ENCODE measurements at places on chromosomes 4 and X.
A peak's percentile ranks its signal among the peaks of the same experiment; 100 is the strongest.

- no peak for DNase-seq
Measured at GRCh38 chrX:111447298-111447697, 35.3 kb upstream of the DCX start.

DNA sequence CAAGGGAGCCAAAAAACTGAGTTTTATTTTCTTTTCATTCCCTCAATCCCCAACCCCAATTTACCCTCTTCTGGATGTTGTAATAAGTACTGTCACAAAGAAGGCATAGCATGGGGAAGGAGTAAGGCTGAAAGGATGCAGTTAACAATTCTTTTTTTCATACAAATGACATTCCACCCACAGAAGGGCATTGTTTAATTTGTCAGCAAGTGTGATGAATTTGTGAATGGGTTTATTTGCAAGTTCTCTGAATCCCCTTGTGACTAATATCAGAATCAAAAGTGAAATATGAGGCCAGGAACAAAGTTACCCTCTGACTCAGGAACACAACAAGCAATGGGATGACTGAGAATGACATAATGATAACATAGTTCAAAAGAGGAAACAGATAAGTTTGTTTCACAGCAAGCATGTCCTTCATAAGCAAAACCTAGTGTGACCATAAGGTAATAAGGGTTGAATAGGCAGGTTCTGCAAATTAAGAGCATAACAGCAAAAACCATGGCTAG, 2.1 kb downstream of the GEMIN8 start:
- DNase-seq: no peak

DNA sequence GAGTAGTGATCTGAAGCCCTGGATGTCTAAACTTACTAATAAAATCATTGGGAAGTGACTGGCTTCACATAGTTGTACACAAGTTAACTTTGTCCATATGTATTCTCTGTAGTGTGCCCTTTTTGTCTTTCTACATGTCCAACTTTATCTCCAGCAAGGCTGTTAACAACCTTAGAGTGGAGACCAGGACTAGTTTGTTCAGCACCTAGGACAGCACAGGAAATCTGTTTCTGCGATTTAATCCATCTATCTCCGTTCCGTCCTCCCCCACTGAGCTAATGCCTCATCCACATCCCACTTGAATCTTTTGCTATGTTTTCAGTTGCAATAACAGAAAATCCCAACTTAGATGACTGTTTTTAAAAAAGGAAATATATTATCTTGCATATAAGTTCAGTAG, 3.4 kb upstream of the ARR3 start:
- no peak for DNase-seq

GRCh38 chr4:166277853-166278252, 404.8 kb downstream of the TLL1 start:
- no peak for DNase-seq

- DNase-seq: no peak
Measured at GRCh38 chr4:153222707-153223426, 18.6 kb downstream of the TRIM2 start.

GRCh38 chr4:212438-213188, 88.3 kb downstream of the ZNF718 start:
- peak; percentile 66 for DNase-seq

DNA sequence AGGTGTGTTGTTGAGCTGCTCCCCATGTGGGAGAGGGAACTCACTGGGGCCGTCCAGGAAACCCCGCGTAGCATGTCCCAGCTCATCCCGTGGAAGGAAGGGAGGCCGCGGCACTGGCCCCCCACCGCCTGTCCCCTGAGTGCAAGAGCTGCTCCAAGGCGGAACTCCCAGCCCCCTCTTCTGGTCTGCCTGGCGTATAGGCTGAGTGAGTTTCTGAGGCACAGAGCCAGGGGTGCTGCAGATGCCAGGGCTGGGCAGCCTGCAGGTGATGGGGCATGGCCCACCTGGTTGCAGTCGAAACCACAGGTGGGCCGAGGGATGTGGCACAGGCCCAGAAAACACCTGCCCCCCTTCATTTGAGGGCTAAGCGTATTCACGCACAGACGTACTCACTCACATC, 49.6 kb downstream of the ABLIM2 start:
- no peak for DNase-seq

- no peak for DNase-seq
Measured at GRCh38 chr4:2636331-2636730, 99.9 kb downstream of the FAM193A start.

DNA sequence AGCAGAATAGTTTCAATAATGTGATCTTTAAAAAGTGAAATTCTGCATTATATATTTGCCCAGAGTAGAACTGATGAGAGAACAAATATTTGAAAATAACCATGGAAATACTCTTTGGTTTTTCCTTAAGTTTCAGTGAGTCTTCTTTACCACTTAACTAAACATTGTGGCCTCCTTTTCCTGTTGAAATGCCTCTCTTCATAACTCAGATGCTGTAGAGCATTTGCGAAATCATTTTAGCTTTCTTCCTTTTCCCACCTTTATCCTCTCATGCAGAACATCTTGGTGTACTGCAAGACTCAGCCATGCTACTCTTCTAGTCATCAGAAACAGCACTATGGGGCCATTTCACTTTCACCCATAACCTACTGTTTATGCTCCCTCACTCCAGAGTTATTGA, 48.2 kb downstream of the CASK start:
- DNase-seq: no peak

- no peak for DNase-seq
Measured at GRCh38 chrX:73581002-73581628, 18.1 kb downstream of the CHIC1 start.

GRCh38 chr4:152559641-152560040, 23.7 kb upstream of the FBXW7 start:
- no peak for DNase-seq

DNA sequence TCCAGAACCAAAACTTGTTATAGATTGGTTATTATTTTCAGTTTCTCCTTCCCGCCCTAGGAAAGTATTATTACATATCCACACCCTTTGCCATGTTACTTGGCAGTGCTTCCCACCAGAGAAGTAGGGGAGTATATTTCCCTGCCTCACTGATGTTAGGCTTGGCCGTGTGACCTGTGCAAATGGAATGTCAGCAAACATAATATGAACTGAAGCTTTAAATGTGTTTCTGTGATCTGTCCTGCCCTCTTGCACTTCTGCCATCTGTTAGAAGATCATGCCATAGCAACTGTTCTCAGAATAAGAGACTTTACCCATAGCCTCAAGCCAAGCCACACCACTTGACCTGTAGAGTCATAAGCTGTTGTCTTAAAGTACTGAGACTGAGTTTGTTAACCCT, 36.7 kb upstream of the NEUROG2 start:
- DNase-seq: no peak

DNA sequence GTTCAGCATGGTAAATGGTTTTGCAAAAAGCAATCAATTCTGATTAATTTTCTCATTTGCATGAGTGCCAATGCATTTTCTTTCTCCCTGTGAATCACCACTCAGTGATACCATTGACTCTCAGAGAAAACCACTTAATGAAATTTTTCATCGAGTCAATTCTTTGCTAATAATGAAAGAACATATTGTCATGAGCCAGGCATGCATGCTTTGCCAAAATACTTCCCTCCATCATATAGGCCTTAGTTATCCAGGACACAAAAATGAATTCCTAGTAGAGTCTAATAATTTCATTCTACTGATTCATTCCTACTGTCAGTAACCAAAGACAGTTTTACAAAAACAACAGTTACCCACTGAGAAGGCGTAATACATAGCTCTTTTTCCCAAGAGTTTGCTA, 680.0 kb downstream of the TRIML1 start:
- DNase-seq: no peak

- no peak for DNase-seq
Measured at GRCh38 chr4:84455697-84456096, 43.4 kb downstream of the NKX6-1 start.

- DNase-seq: no peak
Measured at GRCh38 chr4:523601-524000, 24.6 kb downstream of the PIGG start.

DNA sequence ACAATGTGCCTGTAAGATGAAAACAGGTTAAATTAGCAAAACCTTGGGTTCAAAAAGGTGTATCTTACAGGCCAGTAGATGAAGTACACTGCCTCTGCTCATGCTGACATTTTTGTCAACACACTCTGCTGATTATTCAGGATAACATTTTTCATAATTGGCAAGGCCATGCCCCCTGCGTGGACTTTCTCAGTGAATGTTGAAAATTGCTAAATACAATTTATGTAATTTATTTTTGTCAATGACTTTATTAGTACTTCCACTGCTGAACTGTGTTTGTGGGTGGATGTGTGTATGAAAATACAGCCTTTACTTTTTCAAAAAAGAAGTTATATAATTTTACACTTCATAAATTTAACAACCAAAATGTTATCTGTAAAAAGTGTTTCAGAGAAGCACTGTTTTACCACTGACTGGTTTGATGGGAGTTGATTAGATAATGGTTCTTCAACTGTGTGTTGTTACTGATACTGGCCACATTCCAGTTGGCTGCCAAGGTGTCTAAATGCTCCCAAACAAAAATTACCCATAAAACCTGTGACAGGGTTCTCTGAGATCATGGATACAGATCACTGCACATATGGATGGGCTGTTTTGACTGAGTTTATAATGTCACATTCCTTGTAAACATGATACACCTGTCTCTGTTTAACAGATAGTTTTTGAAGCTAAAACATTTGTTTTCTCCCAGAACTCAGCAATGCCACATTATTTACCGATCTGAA, 151.9 kb upstream of the SLC7A11 start:
- no peak for DNase-seq
